ENCODE measurements at places on chromosomes 12 and 14. TPM values are rescaled to one million over a fixed set of nuclear protein-coding genes. Genes with fewer than 3 reads are reported as not detected.

The PRB2 gene
- not detected for total RNA-seq

The KRT6C gene
- total RNA-seq, result not detected

The ETFRF1 gene
- 45.1 TPM for total RNA-seq

The ZDHHC22 gene
- not detected for total RNA-seq

The ADAM20 gene
- 1.4 TPM for total RNA-seq
